ENCODE measurements at places on chromosomes 7 and 10.

DNA sequence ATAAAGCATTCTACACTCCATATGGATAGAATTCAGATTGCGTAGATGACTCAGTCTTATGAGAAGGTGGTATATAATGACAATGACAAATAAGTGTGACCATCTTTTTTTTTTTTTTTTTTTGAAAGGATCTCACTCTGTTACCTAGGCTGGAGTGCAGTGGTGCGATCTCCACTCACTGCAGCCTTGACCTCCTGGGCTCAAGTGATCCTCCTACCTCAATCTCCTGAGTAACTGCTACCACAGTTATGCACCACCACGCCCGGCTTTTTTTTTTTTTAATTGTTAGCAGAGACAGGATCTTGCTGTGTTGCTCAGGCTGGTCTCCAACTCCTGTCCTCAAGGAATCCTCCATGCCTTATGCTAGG is 43.2 kb upstream of the NRP1 start:
- DNase-seq, result no peak

DNA sequence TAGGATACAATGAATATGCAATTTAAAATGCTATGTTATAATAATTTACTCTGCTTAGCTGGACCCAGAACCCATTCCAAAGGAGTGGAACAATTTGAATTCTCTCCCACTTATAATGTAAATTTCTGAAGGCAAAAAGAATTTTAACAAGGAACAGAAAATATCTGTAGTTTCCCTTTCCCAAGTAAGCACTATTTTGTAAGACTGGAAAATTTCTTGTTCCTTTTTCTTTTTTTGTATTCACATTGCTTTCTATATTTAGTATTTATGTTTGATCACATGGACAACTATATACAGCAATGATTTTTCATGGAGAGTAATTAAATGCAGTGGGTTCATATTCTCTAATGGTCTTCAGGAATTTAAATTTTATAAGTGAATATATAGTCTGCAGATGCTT is 127.4 kb downstream of the GPR85 start:
- no peak for DNase-seq

GRCh38 chr10:5932345-5932744 is 42.3 kb downstream of the FBH1 start:
- no peak for DNase-seq

DNA sequence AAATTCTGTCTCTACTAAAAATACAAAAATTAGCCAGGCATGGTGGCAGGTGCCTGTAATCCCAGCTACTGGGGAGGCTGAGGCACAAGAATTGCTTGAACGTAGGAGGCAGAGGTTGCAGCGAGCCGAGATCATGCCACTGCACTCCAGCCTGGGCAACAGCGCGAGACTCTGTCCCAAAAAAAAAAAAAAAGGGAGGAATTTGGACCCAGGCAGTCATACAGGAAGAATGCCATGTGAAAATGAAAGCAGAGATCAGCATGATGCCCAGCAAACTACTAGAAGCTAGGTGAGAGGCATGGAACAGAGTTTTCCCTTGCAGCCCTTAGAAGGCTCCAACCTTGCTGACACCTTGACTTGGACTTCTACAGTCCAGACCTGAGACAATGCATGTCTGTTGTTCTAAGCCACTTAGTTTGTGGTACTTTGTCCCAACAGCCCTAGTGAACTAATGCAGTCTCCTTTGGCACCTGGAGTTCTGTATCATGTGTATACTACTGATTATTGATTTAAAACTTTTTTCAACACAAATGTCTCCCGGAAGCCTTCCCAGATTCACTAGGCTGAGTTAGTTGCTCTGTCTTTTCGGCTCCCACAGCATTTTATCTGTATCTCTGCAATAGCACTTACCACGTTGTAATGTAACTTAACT is 10.2 kb upstream of the BAG3 start:
- DNase-seq, result no peak

GRCh38 chr7:131653418-131654248 is 97.2 kb upstream of the PODXL start:
- DNase-seq, result no peak

DNA sequence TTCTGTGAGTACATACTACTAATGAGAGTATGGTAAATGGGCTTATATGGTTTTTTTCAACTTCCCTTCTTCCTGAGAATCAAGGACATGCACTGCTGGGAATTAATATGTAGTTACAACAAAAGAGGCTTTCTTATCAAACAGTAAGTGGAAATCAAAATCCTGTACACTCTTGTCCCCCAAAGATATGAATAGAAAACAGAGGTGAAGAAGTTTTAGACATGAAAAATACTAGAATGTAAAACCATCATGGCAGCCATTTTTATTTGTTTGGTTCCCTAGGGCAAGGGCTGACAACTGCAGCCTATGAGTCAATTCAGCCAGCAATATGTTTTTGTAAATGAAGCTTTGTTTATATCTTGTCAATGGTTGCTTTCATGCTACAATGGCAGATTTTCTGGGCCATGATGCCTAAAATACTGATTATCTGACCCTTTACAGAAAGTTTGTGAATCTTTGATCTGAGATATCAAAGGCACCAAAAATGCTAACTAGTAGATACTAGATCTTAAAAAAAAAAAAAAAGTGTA is 422.4 kb downstream of the PARD3 start:
- DNase-seq, result no peak

- DNase-seq, result no peak
Observed at GRCh38 chr10:111015181-111015580, 61.6 kb upstream of the ADRA2A start.

DNA sequence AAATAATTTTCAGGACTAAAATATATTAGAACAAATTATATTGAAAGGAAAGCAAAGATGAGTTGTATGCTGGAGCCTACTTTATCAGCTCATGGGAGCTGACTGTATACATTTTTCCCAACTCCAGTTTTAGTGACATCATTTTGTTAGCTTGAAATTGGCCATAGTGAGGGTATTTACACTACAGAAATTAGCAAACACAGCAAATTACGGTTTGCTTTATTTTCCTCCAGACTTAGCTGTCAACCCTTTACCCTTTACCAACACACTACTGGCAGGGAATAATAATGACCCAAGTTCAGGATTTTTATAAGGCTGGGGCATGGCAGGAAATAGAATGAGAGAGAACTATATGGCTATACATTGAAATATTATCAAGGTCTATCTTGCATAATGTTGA is 120.3 kb upstream of the PRSS1 start:
- DNase-seq, result no peak

DNA sequence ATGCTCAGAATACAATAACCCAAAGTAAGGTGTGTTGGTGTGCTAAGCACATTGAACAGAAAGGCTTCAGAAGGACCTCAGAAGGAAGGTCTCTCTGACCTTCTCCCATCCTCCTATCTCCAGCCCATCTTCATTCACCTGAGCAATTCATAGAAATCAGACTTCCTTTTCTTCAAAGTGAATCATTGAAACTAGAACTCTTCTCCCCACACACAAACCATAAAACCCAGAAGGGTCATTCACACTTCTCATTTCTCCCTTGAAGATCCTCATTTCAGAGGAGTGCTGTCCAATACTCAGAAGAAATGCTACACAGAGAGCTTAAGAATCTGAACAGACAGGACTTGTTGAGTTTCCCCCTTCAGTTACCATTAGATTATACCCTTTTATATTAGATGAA is 89.5 kb downstream of the VWDE start:
- no peak for DNase-seq

GRCh38 chr10:52004342-52004949 is 305.1 kb upstream of the CSTF2T start:
- no peak for DNase-seq

DNA sequence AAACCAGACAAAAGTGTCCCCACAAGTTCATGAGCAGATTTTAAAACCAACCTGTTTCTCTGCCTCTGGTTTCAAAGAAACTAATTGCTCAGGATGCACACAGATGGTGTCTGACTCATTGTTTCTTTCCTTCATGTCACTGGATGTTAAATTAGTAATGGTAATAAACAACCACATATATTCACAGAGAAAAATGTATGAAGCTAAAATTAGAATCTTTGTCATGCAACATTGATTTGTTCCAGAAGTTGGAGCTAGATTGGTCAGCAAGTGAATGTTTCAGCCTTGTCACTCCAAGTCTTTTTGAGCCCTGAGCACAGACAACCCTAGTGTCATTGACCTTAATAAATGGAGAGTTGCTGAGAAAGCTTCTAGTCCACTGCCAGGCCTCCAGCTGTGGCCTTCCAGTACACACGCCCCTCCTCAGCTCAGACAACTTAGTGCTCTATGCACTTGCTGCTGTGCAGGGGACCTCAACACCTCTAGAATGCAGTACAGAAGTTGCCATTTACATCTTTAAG is 175.9 kb downstream of the CCDC71L start:
- DNase-seq, result no peak

DNA sequence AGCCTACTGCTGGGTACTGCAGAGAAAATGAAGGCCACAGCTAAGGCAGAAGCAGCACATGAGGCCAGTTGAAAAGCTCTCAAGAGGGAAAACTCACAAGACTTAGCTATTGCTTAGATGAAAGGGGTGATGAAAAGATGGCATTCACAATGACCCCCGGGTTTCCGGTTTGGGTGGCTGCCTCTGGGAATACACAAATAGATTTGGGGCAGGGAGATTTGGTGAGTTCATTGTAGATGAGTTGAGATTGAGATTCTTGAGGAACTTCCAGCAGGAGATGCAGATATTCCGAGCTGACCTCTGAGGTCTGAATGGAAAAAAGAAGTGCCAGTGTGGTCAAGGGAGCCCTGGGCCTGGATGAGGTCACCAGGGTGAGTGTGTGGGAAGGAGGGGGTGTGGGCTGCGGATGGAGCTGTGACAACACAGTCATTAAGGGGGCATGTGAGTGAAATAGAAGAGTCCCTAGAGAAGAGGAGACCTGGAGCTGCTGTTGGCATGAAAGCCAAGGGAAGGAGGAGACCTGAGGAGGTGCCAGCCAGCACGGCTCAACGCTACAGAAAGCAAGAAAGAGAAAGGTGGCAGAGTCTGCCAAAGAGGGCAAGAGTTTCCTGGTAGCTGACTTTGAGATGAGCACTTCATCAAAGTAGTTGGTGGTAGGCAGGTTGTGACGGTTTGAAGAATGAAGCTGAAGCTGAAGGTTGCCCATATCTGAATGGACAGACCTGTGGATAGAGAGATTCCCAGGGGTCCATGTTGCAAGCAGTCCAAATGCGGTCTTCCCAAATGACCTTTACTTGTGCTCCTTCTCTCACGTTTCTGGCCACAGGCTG is 43.7 kb downstream of the HIF1AN start:
- DNase-seq, result no peak

GRCh38 chr7:30596721-30597120 is 2.0 kb downstream of the GARS1 start:
- no peak for DNase-seq

GRCh38 chr7:17447728-17448478 is 149.5 kb downstream of the AHR start:
- DNase-seq, result no peak

GRCh38 chr7:117076426-117076943 is 123.2 kb downstream of the ST7 start:
- no peak for DNase-seq

DNA sequence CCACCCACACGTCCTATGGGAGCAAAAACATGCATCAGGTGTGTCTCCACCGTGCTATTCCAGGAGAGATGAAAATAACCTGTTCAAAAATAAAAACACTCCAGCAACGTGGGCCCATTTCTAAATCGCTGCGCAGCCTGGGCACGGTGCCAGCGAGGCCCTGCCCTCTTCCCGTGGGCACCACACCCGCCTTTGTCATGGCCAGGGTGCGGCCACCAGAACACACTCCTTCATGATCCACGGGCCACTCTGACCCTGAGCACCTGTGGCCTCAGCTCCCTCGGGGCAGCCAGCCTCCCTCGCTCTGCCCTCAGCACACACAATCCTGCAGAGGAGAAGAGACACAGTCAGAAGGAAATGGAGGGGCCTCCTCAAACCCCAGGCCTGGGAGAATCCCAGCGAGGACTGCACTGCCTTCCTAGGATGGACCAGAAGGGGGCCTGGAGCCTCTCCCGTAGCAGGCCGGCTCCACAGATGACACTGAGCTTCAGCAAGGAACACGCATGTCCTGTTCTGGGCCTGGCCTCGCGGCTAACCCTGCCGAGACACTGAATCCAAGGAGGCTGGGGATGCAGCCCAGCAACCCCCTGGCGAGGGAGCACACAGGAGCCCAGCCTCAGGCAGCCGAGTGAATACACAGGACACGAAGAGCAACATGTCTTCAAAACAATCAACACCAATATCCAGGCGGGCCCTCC is 169.0 kb downstream of the MAD1L1 start:
- DNase-seq, result no peak

DNA sequence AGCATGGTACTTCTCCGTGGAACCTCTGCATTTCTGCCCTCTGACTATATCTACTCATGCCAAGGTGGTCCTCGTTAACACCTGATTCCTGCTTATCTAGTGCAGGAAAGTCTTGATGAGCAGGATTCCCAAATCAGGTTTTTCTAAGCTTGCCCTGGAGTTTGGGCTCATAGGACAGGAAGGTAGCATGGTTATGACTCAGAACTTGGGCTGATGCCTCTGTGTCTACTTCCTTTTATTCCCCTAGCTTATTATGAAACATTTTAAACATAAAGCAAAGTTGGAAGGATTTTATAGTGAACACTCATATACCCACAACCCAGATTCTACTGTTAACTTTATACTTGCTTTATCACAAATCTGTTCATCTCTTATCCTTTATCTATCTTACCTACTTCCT is 5.6 kb downstream of the SUFU start:
- DNase-seq, result no peak

- no peak for DNase-seq
Observed at GRCh38 chr10:79020015-79020491, 48.7 kb upstream of the ZMIZ1 start.

GRCh38 chr10:100969187-100970075 is at the start of gene SEMA4G:
TSS of gene SEMA4G (plus strand) at chr10:100969504. CDS start at chr10:100972913, 3,409 bp downstream.
- DNase-seq, result no peak

DNA sequence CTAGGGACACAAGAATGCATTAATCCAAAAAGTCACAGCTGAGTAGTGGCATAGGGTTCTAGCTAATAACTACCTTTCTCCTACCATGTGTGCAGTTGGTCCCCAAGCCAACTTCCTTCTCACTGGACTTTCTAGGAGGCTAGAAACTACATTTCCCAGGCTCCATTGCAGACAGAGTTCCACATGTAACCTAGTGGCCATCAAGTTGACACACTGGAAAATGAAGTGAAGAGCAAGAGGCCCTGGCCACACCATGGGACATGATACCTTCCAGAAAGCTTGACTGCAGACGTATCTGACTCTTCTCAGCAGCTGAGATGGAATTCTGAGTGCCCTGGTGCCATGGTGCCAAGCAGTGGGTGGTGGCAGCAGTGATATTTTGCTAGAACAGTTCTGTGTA is 49.8 kb upstream of the TMEM273 start:
- DNase-seq, result no peak

- no peak for DNase-seq
Observed at GRCh38 chr7:141522657-141523342, 28.4 kb upstream of the AGK start.

GRCh38 chr7:50782375-50783208 is at the start of gene GRB10:
TSS of gene GRB10 (minus strand) at chr7:50782896. CDS start at chr7:50732322, 50,574 bp downstream.
- DNase-seq, result no peak

GRCh38 chr7:131188367-131189339 is 139.0 kb upstream of the MKLN1 start:
- peak; percentile 58 for DNase-seq

GRCh38 chr10:13587391-13587790 is 626 bp downstream of the PRPF18 start:
- DNase-seq, result no peak

- DNase-seq, result no peak
Observed at GRCh38 chr10:6729071-6729774, 149.1 kb upstream of the PRKCQ start.

GRCh38 chr10:61899069-61899531 is 2.4 kb upstream of the ARID5B start:
- no peak for DNase-seq

Data from NK-92 treated with Interleukin-12 subunit alpha and Interleukin-12 subunit beta, amount 100 ng/mL, for 24 hours (cell line).